Cortex of kidney (tissue), 1 donor: ENCODE measurements at places on chromosomes 16 and 17.

DNA sequence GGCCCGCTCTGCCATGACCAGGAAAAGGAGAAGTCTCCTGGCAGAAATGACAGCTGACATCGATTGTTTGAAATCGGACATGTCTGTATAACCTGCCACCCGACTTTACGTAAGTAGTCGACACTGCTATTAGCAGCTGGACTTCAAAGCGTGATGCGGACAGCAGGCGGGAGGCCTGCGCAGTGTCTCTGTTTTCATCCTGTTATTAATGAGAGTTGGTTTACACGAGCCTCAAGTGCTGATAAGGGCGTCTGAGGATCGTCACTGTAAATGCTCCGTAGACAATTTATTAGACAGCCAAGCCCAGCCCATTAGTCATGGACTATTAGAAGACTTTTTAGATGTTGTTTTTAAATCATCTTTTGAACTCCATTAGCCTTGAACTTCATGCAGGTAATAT, 328.3 kb downstream of the FOXL1 start:
- DNase-seq: no peak

DNA sequence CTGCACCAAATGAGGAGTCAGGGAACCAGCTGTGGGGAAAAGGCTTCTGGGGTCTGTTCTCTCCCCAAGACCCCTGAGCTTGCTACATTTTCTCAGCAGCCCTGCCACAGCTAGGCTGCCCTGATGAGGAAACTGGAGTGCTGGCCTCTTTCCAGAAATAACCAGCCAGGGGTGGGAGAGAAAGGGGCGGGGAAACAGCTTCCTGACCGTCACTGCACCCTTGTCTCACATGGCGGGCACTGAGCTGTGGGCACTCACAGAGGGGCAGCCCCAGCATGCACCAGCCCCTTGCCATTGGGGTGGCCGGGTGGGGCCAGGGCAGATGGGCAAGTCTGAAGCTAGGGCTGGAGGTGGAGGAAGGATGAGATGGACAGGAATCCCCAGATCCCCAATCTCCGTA, 2.9 kb downstream of the SRL start:
- DNase-seq: no peak

- DNase-seq: no peak
These were observed 11.8 kb downstream of the HSD11B2 start for GRCh38 chr16:67442581-67443255.

DNA sequence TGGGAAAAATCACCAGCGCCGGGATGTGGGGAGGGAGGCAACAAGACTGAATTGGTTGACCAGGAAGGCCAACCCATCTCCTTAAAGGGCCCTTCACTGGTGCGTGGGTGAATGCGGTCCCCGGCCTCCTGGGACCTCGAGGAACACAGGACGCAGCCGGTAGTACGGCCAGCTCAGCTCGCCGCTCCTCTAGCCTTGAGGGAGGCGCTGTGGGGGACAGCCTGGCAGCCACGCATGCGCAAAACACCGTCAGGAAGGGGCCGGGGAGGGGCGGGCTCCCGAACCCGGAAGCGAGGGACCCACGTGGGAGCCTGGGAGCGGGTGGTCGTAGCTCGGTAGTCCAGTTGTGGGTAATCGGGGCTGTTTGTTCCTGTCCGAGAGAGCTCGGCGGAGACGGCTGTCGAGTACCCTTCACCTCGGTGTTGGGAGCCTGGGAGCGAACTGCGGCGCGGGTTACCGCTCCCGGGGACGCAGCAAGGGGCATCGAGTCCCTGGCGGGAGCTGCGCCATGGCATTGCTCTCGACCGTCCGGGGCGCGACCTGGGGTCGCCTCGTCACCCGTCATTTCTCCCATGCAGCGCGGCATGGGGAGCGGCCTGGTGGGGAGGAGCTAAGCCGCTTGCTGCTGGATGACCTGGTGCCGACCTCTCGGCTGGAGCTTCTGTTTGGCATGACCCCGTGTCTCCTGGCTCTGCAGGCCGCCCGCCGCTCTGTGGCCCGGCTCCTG, at the start of gene MRM1:
TSS of gene MRM1 (plus strand) at position 281 of the 727 bp plus-strand sequence. CDS start at position 509, 228 bp downstream.
- DNase-seq: no peak

GRCh38 chr17:74408262-74408661, 23.6 kb upstream of the GPRC5C start:
- DNase-seq: no peak

- no peak for DNase-seq
These were observed 169.9 kb upstream of the MAF start for GRCh38 chr16:79770244-79771064.

DNA sequence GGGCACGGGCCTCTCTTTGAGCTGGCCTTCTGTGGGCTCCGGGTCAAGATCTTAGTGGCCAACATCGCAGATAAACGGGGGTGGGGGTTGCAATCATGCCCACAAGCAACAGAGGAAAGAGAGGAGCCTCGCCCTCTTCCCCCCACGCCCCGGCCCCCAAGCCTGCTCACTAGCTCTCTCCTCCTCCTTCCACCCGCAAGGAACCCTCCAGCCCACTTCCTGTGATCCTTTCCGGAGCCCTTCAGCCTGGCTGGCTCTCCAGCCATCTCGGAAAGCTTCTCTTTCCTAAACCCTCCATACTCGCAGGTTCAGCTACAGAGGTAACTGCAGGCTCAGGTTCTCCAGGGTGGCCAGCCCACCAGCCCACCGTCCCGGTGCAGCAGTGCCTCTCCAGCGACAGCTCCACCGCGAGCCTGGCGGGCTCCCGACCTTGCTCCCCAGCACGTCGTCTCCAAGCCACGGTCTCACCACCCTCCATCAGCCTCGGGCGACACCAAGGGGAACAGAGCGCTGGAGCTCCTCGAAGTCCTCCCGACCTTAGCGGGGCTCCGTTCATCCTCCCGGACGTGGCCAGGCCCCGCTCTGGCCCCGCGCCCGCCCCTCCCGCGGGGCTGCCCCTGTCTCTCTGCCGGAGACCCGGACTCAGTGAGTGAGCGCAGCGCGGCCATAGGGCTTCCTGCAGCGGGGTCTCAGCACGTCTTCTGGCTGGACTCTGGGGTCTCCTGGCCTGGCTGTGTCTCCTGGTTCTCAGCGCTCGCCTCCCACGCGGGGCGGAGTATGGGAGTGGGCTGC, 12.9 kb upstream of the ODF4 start:
- no peak for DNase-seq

GRCh38 chr16:11602321-11602720, 15.6 kb upstream of the LITAF start:
- no peak for DNase-seq

- DNase-seq: no peak
These were observed 117.6 kb downstream of the ABCC6 start for GRCh38 chr16:16105646-16106045.
